Brain (organoid and tissue), 16 donors: ENCODE measurements at places on chromosomes 2 and 18. TPM values are rescaled to one million over a fixed set of nuclear protein-coding genes. Genes with fewer than 3 reads are reported as not detected.

GRCh38 chr18:61076986-61077385 lies 256.2 kb upstream of the CDH20 start:
- no peak for DNase-seq

DNA sequence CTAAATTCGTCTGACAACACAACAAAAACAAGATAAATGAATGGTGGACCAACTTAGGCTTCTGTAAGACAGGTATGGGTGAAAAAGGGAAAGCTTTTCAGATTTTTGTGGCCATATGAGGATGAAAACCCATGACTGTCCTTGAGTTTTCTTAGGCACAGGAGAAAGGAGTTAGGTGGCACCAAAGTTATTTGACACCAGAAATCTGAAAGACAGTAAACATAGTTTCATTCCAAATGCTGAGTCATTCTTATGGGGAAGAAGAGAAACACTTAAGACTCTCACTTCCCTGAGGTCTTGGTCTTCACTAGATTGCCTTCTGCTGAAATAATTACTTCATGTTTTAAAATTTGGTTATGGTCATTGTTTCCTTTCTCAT lies 5.2 kb upstream of the GPD2 start:
- DNase-seq = no peak

DNA sequence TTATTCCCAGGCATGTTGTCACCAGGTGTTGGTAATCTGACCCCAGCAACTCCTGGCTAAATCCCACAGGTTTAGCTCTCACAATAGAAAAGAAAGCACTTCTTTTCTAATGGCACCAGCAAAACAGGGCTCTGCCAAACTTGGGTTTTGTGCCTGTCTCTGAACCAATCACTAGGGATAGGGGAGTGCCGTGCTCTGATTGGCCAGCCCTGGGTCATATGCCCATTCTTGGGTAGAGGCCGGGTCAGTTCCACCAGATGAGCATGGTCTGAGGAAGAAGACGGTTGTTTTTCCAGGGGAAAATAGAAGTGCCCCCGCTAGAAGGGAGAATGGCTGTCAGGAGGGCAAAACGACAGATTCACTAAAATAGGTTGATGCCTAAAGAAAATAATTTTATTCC lies 14.7 kb downstream of the CDK15 start:
- DNase-seq = no peak

DNA sequence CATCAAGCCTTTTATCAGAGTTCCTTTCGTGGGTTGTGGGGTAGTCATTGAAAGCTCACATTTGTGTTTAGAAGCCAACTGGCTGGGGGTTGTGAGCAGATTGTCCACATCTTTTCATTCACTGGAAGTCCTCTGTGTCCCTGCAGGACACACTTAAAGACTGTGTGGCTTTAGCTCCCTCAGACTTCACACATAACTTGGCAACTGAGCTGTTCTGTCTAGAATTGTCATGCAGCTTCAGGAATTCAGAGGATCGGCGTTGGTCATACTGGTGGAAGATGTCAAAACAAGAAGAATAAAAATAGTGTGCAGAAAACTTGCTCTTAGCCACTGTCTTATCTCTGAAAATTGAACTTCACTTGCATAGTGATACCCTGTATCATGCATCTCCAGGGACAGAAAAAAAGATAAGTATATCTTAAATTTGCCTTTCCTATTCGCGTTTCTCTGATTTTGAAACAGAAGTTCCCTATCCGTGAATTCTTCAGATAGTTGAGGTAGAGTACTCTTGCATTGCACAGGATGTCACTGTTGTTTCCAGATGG lies 49.6 kb downstream of the TRAPPC12 start:
- DNase-seq = no peak

KCNG3 gene
- polyA plus RNA-seq = 0.41 TPM

DNA sequence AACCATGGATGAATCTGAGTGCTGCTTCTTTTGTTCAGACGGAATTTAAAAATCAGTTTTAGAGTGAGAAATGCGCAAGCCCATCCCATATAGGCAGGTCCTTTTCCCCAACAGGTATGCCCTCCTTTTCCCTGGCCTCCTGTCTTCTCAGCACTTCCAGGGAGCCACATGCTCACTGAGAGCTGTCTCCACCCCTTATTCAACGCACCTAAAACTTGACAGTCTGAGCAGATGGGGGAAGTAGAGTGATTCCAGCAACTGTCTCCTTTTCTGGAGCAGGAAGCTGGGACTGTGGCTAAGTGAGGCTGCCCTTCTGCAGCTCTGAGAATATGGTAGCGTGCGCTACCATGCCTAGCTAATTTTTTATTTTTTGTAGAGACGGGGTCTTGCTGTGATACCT lies 53.1 kb upstream of the NOSTRIN start:
- DNase-seq = no peak

DNA sequence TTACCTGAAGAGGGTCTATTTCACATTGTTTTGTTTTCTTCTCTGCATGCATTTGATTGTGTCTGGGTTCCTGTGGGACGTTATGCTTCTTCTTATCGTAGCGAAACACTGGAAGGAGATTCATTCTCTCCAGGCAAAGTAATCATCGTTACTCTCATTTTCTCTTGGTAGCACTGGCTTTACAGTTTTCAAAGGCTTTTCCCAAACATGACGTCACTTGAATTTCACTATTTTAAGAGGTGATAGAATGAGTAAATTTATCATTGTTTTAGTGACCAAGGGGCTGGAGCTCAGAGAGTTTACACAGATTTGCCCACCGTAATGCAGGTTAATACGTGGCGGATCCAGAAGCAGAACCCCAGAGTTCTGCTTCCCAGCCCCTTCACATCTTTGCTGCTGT lies 391.4 kb downstream of the DCDC2C start:
- peak; percentile 6 for DNase-seq

DNA sequence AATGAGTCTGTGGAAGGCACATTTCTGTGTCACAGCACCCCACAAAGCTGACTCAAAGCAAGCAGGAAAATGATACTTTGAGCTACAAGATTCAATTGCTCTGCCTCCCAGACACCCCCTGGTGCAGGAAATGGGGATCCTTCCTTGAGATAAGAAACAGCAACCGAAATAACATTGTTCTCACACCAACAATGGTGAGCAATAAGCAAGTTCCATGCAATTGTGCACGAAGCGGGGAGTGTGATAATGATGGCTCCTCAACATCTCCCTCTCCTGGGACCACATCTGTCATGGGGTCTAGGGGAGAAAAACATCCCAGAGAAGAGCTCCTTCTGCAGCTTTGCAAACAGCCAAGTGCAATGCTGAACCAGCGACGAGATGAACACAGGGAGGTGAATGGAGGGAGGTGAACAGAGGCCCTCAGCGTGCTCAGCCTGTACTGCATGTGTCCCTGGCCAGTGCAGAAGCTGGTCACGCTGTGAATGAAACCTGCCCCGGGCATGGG lies 67.7 kb downstream of the PDCL3 start:
- DNase-seq = no peak
